ENCODE measurements at places on chromosomes 13 and 19.
A peak's percentile ranks its signal among the peaks of the same experiment; 100 is the strongest.

DNA sequence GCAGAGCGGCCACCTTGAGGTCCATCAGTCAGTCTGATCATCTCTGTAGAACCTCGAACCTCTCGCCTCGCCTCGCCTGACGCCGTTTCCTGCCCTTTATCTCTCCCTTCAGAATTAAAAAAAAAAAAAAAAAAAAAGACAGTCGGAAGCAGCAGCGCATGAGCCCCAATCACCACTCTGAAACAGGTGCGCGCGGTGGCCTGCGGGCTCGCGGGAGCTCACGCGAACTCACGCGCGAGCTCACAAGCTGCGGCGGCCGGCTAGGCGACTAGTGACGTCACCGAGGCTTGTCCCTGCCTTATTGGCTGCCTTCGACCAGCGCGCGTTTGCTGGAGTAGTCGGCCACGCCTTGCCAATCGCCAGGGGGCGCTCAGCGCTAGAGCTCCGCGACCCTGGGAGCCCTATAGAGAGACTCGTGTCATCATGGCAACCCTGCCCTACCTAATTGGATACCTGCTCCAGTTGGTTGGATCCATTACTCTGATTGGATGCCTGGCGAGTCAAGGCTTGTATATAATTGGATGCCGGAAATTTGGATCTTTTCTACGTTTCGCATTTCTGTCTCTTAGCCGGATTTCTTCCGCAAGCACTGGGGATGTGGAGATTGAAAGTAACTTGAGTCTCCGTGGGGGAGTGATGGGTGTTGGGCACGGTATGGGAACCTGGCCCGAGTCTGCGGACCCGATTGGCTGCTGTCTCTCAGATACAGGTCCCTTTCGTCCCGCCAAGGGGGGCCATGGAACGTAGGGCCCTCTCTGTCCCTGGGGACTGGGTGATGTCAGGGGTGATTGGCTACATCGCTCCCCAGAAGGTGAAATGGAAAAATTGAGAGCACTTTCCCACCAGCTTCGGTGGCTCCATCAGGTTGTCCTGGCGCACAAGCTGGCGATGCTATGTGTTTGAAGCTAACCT lies 31.6 kb downstream of the SYT3 start:
- DNase-seq = peak; percentile 85

DNA sequence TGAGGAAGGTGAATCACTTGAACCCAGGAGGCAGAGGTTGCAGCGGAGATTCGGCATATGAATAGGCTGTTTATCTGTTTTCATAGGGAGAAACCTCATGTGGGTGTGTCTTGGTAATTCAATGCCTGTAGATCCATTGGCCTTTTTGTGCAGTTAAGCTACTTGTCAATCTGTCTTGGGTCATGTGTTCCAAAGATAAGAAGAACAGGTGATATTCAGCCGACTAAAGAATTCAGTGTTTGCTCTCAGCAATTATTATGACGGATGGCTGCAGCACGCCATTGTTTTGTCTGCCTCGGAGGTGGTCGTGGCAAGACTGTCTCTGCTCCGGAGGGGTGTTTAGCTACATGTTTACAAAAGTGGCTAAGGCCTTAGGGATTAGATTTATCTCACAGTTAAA lies 573.0 kb upstream of the PCDH9 start:
- DNase-seq = no peak

DNA sequence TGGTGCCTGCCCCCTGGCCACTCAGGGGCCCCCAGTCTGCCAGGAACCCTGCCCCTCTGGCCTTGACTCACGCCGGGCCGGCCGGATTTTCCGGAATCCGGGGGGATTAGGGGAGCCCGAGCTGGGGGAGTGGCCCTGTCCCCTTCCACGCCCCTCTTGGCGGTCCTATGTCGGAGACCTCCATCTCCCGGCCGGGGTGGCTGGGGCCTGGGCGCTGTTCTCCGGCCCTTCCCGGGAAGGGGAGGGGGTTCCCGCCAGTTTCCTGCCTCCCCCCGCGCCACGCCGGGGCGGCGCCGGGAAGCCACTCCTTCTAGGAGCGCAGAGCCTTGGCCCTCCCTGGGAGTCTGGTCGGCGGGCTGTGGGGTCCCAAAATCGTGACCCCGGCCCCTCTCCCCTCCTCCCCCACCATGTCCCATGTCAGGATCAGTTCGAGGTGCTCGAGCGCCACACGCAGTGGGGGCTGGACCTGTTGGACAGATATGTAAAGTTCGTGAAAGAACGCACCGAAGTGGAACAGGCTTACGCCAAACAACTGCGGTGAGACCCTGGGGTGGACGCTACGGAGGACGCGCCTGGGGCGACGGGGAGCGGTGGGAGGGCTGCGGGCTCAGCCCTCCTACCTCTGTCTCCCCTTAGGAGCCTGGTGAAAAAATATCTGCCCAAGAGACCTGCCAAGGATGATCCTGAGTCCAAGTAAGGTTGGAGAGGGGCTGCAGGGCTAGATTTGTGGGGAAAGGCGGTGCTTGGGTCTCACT lies 1.3 kb downstream of the TRIP10 start:
- DNase-seq = peak; percentile 17

GRCh38 chr19:45446295-45446694 lies 21.5 kb upstream of the FOSB start:
- no peak for DNase-seq

GRCh38 chr19:1560286-1560882 lies 7.7 kb downstream of the MEX3D start:
- DNase-seq = no peak

DNA sequence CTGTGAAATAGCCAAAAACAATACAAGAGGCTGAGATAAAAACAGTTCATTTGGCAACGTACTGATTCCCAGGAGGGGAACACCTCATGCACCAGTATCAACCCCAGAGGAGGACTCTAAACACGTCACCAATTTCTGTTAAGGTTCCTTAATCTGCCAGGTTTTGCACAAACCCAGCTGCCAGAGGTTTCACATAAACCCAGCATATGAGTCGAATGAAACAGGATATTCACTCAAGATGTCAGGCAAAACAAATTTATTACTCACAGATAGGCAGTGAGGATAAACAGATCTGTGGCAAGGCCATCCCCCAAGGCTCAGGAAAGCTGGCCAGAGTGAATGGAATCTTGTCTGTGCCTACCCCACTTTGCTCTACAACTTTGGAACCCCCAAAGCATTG lies 210.9 kb downstream of the GPC5 start:
- DNase-seq = no peak

GRCh38 chr19:47142779-47143178 lies 12.1 kb downstream of the SAE1 start:
- DNase-seq = no peak

GRCh38 chr19:46076951-46077814 lies 36.4 kb upstream of the IGFL4 start:
- peak; percentile 32 for DNase-seq

GRCh38 chr13:99536023-99536422 lies 34.8 kb downstream of the TM9SF2 start:
- DNase-seq = no peak

DNA sequence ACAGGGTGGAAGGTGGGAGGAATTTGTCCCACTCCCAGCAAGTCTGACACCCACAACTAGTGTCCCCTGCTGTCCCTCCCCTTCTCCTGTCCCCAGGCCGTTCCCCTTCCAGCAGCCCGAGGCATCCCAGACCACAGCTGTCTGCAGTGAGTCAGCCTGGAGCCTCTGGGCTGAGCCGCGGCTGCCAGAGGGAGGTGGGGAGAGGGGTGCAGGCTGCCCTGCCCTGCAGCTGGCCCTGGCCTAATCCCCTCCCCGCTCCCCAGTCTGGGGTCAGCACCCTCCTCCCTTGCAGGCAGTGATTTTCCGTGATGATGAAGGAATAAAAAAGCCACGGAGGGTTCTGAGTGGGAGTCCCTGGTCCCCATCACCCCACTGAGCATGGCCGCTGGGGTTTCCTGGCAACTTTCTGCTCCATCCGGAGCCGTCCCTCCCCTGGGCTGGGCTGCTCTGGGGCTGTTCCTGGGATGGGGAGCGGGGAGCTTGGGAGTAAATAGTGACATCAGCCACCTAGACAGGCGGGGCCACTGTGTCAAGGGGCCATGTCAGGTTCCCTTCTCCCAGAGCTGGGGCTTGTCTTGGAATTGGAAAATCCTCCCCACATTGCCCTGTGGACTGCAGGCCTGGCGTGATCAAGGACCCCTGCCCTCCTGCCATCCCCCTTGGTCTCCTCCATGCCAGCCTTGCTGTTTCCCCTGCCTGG lies 16.8 kb downstream of the SPC24 start:
- no peak for DNase-seq

- DNase-seq = peak; percentile 80
Observed at GRCh38 chr19:17346109-17346671, 8.8 kb downstream of the GTPBP3 start.

Measured in stimulated activated CD4-positive, alpha-beta T cell treated with anti-CD3 and anti-CD28 coated beads, Interleukin-4, amount 100 ng/mL, for 48 hours (primary cell).